ENCODE measurements at places on chromosomes 3 and 15.

DNA sequence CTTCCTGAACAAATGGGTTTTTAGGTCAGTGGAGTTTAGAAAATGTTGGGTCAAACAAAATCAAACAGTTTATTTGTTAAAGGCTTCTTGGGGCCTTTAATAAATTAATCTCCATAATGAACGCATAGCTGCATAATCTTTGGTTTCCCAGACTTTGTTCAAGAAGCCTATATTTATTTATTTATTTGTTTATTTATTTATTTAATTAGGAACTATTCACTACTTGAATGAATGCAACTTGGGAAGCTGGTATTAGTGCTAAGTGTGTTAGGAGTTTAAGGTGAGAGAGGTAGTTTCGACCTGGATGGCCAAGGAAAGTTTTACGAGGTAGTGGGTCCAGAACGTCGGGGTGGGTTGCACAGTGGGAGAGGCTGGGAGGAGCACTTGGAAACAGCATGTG is 281.9 kb upstream of the C2CD4B start:
- no peak for DNase-seq

- DNase-seq = peak; percentile 18
Observed at GRCh38 chr3:149792452-149793270, at the start of gene ANKUB1. TSS of gene ANKUB1 (minus strand) at chr3:149792554. CDS start at chr3:149792366, 188 bp downstream.

GRCh38 chr3:125148016-125148812 is 64.3 kb downstream of the SLC12A8 start:
- no peak for DNase-seq

GRCh38 chr3:164320962-164321361 is 757.3 kb downstream of the SI start:
- no peak for DNase-seq

DNA sequence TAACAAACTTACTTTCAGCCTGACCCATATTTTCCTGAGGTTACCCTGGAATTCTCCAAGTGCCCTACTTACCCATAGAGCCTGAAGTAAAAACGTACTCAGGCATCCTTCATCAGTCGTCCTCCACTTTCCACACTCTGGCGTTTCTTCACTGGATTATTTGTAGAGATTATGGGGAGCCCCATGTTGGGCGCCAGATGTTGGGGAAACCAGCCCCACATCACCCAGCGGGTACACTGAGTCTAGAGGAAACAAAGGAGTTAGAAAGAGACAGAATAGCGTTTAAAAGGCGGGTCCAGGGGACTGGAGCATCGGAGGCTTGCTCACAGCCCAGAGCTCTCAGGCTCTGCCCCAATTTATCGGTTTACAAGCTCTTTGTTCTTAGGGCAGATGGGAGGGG is 9.7 kb upstream of the SLC28A2 start:
- no peak for DNase-seq

GRCh38 chr3:123346021-123346420 is 102.9 kb downstream of the ADCY5 start:
- DNase-seq = no peak

- no peak for DNase-seq
Observed at GRCh38 chr15:62128916-62129315, 36.2 kb downstream of the C2CD4B start.

GRCh38 chr15:36757189-36757814 is 177.9 kb downstream of the CDIN1 start:
- no peak for DNase-seq

- no peak for DNase-seq
Observed at GRCh38 chr3:111548092-111548491, 6.1 kb downstream of the CD96 start.

- no peak for DNase-seq
Observed at GRCh38 chr15:28975766-28976179, 90.0 kb downstream of the APBA2 start.

DNA sequence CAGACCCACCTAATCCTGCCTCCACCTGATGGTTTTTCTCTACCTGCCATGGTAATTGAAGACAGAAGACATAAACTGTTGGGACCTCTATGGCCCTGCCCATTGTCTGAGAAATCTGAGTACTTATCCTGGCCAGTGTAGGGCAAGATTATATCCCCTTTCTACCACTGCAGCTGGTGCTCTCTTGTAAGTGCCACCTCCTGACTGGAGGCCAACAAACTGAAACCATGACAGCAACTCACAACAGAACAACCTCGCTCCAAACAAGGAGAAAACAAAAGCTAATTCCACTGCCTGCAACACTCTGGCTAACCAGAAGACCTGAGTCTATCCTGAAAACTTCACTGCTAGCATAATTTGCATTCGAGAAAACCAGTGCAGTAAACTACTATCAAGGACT is 82.9 kb downstream of the CLDN1 start:
- DNase-seq = no peak

GRCh38 chr3:46102059-46102779 is 74.9 kb upstream of the XCR1 start:
- no peak for DNase-seq

- DNase-seq = no peak
Observed at GRCh38 chr3:31179768-31180167, 285.3 kb upstream of the GADL1 start.

GRCh38 chr3:148682997-148683396 is 14.7 kb upstream of the AGTR1 start:
- no peak for DNase-seq

Data from NCI-H1436 treated with DMSO at 0.1 percent for 48 hours (cell line).